NCI-H345 (cell line): ENCODE measurements at places on chromosomes 6 and 20.

DNA sequence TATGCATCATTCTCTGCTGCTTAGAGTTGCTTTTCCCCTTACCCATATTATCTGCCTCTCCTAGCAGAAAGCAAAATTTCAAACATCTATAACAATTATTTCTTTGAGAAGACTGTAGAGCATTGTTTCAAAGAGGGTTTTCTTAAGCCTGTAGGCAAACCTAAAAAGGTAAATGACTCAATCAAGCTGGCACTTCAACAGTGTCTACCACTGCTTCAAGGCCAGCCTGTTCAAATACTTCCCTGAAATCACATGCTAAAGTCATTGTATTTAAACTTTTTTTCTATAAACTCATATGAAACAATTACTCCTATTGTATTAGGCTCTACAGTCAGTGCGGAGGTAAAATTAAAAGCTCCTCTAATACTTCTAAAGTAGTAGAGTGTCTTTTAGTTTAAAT, 87.1 kb downstream of the OGFRL1 start:
- no peak for DNase-seq

DNA sequence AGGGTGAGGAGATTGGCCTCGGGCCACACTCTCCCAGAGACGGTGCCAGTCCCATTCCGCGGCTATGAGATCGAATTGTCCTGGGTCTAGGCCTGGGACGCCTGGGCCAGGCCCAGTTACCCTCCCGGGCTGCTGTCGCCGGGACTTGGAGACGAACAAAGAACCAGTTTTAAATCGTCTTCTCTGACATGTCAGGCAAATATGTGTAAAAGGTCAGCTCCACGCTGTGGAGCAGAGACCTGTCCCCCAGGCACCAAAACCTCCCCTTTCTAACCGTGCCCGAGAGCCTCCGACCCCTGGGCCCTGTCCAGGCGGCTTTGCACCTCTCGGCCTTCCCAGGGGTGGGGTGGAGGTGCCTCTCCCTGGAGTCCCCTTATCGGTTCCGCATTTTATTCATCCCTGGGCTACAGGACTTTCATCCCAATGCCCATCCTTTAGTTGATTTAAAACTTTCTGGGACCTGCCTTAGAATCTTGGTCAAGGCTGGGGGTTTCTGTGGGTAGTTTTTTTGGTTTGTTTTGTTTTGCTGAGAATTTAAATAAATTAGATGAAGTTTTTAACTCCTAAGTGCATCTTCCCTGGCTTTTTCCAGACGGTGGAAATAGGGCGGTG, 5.8 kb upstream of the TFAP2A start:
- DNase-seq: no peak

- no peak for DNase-seq
These were observed 28.2 kb upstream of the TAF8 start for GRCh38 chr6:42021847-42022754.

GRCh38 chr20:60446267-60447111, 488.3 kb downstream of the CDH26 start:
- no peak for DNase-seq

DNA sequence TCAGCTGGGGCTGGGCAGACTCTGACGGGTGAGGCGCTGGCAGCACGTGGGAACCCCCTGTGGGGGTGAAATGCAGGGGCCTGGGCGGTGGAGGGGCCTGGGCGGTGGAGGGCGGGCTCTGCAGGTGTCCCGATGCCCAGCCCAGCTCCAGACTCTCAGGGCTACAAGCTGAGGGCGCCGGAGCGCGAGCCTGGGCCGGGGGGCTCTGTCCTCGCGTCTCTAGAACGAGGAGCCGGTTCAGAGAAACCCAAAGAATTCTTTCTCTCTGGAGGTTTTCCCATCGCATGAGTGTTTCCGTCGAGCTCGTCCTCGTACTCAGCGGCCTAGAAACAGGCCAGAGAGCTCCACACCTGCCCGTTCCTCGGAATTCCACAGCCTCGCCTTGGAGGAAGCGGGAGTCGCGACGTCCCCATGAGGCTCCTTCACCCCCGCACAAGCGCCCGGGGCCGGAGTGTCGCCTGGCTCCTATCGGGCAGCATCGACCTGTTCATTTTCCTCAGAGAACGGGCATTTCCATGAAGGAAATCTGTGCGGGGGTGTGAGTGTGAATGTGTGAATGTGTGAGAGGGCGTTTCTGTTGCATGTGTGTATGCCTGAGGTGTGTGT, 76.9 kb downstream of the SMOC2 start:
- no peak for DNase-seq

DNA sequence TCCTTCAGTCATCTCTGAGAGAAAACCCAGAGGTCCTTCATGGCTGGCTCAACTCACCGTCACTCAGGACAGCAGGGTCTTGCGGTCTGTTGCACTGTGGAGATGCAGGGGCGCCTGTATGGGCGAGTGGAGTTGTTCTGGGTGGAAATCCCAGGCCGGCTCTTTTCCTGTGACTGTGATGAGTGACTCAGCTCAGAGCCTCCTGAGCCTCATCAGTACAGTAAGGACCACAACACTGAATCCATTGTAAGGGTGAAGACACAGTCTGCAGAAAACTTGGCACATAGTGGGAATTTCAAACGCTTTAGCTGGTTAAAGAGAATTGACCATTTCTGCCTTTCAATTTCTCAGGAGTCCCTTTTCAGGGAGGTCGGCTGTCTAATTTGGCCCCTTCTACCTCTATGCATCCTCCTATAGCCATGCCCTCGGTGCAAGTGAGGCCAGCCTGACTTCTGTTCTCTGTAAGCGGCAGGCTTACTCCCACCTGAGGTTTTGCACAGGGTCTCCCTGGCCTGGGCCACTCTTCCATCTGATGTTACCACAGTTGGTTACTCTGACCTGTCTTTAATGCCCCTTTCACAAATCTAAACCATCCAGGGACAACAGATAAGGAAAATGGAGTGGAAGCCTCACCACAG, 35.5 kb upstream of the TBXT start:
- DNase-seq: no peak
